Psoas muscle (tissue), 8 donors: ENCODE measurements at places on chromosomes 11 and 22. TPM values are rescaled to one million over a fixed set of nuclear protein-coding genes. Genes with fewer than 3 reads are reported as not detected.
A peak's percentile ranks its signal among the peaks of the same experiment; 100 is the strongest.

The MPPED1 gene
- total RNA-seq: not detected

The MS4A12 gene
- total RNA-seq: not detected

DNA sequence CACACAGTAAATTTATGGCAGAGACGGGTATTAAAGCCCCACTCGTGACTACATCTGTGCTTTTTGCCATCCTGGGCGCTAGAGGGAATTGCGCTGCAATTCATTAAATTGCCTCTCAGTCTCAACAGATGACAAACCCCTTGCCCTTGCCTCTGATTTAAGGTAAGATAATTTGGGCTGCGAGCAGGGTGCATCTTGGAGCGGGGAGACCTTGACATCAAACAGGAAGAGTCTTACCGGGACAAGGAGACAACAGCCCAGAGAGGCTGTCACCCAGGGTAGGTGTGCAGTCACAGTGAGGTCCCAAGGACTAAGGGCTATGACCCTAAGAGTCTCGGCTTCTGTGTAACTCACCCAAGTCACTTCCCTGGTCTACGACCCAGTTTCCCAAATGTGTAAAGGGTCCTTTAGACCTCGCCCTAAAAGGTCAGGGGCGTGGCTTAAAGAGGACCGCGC, 449 bp upstream of the TOM1 start:
- no peak for DNase-seq
- no peaks in the 10 kb centered on the region for H3K36me3 ChIP-seq
- H3K4me3 ChIP-seq: peak overlapping the region; percentile 75
- H3K27ac ChIP-seq: peak overlapping the region; percentile 99
- H3K4me1 ChIP-seq: peaks cover 23% of the 10 kb centered on the region
- H3K27me3 ChIP-seq: no peaks in the 10 kb centered on the region

GRCh38 chr22:45538281-45538680, 35.6 kb downstream of the FBLN1 start:
- peaks cover 11% of the 10 kb centered on the region for H3K4me1 ChIP-seq
- no peak for DNase-seq
- H3K4me3 ChIP-seq: no peak overlapping the region
- H3K36me3 ChIP-seq: no peaks in the 10 kb centered on the region

GRCh38 chr11:44319552-44320288, 9.8 kb upstream of the ALX4 start:
- H3K36me3 ChIP-seq: no peaks in the 10 kb centered on the region
- H3K4me1 ChIP-seq: peaks cover 19% of the 10 kb centered on the region
- no peak for DNase-seq
- H3K4me3 ChIP-seq: peak overlapping the region; percentile 18
- no peak overlapping the region for H3K27ac ChIP-seq
- peaks cover 46% of the 10 kb centered on the region for H3K27me3 ChIP-seq

DNA sequence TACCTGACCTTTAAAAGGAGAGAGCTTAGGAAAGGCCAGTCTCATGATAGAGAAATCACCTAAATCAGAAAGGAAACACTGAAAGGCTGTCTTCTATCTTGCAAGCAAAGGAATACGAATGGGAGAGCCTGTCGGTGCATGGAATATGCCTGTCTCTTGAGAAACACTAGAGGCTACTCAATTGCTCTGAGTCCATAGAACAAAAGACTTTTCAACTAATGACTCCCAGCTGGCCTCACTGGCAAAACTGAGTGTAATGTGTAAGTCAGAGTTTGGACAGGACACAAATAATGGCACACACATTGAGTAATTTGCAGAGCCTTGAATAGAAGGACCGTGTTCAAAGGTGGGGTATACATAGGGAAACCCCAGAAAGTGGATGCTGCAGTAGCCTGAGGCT, 171.0 kb upstream of the ARHGAP20 start:
- H3K27me3 ChIP-seq: no peaks in the 10 kb centered on the region
- H3K27ac ChIP-seq: no peak overlapping the region
- no peaks in the 10 kb centered on the region for H3K4me1 ChIP-seq
- DNase-seq: no peak
- H3K36me3 ChIP-seq: no peaks in the 10 kb centered on the region

GRCh38 chr11:2890466-2891294, 5.1 kb upstream of the CDKN1C start:
- no peaks in the 10 kb centered on the region for H3K27me3 ChIP-seq
- H3K36me3 ChIP-seq: no peaks in the 10 kb centered on the region
- H3K27ac ChIP-seq: no peak overlapping the region
- no peaks in the 10 kb centered on the region for H3K4me1 ChIP-seq
- H3K4me3 ChIP-seq: no peak overlapping the region
- no peak for DNase-seq

- H3K4me1 ChIP-seq: no peaks in the 10 kb centered on the region
- H3K27ac ChIP-seq: no peak overlapping the region
- H3K27me3 ChIP-seq: no peaks in the 10 kb centered on the region
- no peak overlapping the region for H3K4me3 ChIP-seq
Measured at GRCh38 chr11:59865031-59865430, 1.3 kb downstream of the TCN1 start.

GRCh38 chr22:39220890-39221850, 23.6 kb downstream of the PDGFB start:
- no peak overlapping the region for H3K27ac ChIP-seq
- H3K4me3 ChIP-seq: no peak overlapping the region
